AG10803 (cell line): ENCODE measurements at places on chromosomes 6 and 20.

DNA sequence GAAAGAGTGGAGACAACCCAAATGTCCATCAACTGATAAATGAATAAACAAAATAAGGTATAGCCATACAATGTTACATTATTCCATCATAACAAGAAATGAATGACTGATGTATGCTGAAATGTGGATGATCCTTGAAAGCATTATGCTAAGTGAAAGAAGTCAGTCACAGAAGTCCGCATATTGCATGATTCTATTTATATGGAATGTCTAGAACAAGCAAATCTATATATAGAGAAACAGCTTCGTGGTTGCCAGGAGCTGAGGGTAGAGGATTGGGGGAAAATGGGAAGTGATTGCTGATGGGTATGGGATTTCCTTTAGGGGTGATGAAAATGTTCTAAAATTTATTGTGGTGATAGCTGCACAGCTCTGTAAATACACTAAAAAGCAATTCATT, 196.8 kb downstream of the ATXN1 start:
- DNase-seq = no peak

DNA sequence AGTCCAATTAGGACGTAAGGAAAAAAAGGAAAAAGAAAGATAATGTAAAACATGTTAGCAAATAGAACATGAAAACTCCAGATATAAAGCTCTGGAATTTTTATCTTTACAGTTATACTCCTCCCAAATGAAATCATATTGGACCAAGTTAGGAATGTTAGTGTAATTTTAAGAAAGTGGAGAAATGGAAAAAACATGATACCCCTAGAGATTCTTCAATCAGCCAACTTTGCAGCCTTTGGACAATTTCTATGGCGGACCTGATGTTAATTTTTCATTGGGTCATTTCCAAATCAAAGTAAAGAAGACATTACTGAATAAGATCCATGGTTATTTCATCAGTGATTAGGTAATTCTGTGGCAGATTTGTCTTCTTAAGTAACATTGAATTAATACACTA, 748.7 kb downstream of the RFPL4B start:
- DNase-seq = no peak

DNA sequence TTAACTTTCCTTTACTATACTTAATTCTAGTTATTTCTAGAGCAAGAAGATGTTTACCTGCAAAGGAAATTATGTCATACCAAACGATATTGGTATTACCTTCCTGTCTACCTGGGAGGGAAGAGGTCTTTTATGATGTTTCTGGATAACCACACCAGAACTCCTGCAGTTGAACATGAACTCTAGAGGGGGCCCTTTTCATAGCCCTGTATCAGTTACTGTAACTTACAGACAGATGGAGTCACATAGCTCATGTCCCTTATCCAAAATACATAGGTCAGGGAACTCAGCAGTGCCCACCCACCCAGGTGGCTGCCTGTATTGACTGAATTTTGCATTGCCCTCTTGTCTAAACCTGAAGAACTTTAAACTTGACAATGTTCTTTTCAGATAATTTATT, 35.1 kb upstream of the MYL9 start:
- no peak for DNase-seq

DNA sequence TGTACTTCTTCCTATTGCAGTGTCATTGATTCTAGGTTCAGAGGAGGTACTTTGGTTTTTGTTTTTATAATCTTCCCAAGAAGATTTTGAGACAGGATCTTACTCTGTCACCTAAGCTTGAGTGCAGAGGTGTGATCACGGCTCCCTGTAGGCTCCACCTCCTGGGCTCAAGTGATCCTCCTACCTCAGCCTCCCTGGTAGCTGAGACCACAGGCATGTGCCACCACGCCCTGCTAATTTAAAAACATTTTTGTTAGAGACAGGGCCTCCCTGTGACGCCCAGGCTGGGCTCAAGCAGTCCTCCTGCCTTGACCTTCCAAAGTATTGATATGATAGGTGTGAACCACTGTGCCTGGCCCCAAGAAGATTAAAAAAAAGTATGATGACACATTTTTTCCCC, 3.4 kb upstream of the SLC17A5 start:
- DNase-seq = no peak

- no peak for DNase-seq
These were observed 20.5 kb upstream of the GJA10 start for GRCh38 chr6:89873721-89874120.

DNA sequence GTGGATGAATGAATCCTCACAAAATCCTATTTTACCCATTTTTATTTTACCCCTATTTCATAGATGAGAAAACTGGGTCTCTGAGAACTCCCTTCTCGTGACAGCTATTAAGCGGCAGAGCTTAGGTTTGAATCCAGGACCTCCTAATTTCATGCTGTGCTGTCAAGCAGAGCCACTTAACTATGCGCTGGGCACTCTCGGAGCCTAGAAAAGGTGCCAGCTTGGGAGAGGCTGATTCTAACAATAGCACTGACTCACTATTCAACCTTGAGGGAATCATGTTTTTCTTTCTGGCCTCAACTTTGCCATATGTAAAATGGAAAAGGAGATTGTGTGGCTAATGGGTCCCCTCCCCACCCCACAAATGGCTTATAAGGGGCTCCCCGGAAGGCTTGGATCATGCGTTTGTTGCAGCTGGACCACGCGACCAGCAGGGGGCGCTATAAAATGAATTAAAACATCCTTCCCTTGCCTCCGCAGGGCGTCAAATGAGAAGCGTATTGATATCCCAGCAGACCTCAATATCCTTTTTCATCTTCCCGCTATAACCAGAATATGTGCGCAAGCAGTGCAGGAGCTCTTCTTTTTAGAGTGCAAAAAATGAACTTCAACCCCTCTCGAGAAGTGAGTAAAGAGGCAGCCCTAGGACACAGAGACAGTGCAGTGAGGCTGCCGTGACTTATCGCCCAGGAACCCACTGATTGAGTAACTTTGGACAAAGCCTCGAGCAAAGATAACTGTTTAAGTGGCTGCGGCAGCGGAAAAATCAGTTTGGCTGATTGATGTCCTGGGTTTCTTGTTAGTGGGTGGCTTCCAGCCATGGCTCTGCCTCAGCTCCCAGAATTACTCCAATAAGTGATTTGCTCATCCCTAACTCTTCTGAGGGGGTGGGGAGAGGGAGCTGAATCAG, 12.8 kb upstream of the PDYN start:
- peak; percentile 86 for DNase-seq

DNA sequence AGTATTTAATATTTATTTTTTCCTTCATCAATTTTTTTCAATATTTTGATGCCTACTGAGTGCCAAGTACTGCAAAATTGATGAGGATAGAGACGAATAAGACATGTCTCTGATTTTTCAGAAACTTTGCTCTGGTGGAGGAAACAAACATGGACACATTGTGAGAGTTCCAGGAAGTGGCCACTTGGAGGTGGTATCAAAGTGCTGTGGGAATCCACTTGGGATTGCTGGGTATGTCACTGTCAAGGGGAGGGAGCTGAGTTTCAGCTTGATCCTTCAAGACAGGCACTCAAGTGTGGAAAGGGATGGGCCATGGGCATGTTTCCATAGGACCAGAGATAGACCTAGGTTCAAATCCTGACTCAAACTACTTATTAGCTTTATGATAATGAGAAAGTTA, 24.5 kb upstream of the ABCC10 start:
- no peak for DNase-seq

- DNase-seq = no peak
These were observed 20.6 kb downstream of the PLEKHG1 start for GRCh38 chr6:150620244-150620643.

DNA sequence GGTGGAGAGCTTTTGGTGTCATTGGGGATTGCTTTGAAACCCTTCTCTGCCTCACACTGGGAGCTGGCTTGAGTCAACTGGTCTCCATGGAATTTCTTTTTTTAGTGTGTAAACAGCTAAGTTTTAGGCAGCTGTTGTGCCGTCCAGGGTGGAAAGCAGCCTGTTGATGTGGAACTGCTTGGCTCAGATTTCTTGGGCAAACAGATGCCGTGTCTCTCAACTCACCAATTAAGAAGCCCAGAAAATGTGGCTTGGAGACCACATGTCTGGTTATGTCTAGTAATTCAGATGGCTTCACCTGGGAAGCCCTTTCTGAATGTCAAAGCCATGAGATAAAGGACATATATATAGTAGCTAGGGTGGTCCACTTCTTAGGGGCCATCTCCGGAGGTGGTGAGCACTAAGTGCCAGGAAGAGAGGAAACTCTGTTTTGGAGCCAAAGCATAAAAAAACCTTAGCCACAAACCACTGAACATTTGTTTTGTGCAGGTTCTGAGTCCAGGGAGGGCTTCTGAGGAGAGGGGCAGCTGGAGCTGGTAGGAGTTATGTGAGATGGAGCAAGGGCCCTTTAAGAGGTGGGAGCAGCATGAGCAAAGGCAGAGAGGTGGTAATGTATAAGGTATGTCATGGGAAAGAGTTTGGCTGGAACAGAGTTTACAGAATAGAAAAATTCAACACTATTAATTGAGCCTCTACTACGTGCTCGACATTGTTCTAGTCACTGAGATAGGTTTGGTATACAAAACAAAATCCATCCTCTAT, 31.2 kb downstream of the SRSF3 start:
- DNase-seq = peak; percentile 89

GRCh38 chr20:13934992-13935894, 55.2 kb downstream of the SEL1L2 start:
- no peak for DNase-seq

DNA sequence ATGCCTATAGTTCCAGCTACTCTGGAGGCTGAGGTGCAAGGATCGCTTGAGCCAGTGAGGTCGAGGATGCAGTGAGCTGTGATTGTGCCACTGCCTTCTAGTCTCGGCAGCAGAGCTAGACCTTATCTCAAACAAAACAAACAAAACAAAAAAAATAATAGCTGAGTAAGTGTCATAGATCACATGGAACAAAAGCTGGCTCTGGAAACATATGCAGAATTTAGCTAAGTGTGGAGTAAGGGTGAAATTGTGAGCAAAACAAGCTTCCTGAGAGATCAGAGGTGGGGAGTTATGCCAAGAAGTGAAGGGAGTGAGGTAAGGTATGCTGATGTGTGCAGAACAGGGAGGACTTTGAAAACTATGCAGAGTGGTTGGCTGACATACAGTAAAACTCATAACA, 18.7 kb downstream of the SGK1 start:
- DNase-seq = peak; percentile 9

DNA sequence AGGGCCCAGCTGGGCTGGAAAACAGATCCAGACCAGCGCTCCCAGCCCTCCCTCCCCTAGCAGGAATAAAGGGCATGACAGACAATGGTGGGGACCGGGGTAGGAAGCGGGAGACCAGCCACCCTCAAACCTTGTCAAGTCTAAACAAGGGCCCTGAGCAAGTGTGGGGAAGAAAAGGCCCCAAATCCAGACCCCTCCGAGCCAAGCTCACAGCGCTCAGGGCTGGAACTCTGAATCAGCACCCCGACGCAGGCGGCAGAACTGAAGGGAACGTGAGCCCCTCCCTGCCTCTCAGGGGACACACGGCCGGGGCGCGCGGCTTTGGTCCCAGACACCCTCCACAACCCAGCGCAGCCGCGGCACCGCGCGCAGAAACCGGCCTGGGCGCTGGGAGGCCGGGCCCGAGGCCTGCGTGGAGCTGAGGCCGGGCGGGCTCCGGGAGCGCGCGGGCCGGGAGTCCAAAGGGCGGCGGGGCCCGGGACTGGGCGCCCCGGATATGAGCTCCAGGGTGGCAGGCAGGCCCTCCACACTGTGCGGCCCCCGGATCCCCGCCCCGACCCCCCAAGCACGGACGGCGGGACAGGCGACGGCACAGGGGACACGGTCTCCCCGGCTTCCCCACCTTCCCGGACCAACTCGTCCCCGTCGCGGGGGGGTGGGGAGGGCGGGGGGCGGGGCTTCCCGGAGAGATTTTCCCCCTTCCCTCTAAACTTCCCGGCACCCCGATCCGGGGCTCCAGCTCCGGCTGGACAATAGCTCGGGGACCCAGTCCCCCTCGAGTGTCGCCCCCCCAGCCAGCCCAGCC, 641 bp downstream of the TEAD3 start:
- peak; percentile 30 for DNase-seq

DNA sequence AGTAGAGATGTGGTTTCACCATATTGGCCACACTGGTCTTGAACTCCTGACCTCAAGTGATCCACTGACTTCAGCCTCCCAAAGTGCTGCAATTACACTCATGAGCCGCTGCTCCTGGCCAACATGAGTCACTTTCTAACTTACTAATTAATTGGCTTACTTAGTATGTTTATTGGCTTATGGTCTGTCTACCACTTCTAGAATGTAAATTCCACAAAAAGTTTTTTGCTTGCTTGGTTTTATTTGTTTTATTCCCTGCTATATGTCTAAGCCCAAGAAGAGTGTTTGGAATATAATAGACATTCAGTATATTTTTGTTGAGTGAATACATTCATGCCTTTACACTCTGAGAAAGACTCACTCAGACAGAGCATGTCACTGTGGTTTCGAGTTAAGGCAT, 86.0 kb downstream of the SAMD3 start:
- DNase-seq = no peak

- DNase-seq = peak; percentile 22
These were observed 22.3 kb upstream of the ROS1 start for GRCh38 chr6:117448011-117448410.

DNA sequence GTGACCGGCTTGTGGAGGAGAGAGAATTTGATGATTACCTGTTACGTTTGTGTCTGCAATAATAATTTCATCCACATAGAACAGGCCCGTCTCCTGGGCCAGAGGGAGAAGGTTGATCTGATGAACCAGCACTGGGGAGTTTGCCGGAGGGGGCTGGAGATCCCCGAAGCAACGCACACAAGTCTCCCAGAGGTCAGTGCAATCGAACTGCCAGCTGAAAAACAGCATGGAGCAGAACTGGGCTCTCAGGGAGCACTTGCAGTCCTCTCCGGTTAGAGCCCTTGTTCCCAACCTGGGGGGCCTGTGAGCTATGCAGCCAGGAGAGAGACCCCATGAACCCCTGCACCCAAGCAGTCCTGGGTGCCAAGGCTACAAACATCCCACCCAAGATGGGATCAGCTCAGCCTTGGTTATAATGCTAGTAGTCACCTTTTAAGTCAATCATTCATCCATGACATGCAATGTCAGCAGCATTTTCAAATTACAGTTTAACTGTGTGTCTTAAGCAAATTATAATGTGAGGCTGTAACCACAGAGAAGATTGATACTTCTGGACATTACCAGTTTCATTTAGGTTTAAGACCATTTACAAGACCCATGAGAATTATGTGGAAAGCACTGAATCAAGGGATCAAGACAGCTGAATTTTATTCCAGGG, 34.2 kb downstream of the PKHD1 start:
- no peak for DNase-seq

DNA sequence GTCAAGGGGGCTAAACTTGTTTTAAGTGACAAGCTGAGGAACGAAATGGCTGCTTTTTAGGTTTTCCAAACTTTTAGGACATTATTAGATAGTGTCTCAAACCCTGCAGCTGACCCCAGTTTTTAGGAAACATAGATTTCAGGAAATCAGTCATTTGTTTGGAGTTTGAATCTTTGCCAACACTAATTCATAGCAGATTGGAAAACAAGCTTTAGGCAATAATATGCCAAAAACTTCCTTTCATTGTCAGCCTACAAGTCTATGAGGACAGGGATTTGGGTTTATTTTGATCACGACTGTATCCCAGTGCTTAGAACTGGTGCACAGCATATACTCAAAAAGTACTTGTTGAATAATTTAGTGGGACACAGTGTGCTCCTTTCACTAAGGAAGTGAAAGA, 123.2 kb downstream of the TINAG start:
- DNase-seq = peak; percentile 60
